ENCODE measurements at places on chromosomes 1 and 21.

GRCh38 chr21:45319461-45320211 lies 31.9 kb upstream of the POFUT2 start:
- no peak for DNase-seq

- DNase-seq = peak; percentile 33
These were observed 70.8 kb upstream of the TENT5C start for GRCh38 chr1:117534995-117535467.

DNA sequence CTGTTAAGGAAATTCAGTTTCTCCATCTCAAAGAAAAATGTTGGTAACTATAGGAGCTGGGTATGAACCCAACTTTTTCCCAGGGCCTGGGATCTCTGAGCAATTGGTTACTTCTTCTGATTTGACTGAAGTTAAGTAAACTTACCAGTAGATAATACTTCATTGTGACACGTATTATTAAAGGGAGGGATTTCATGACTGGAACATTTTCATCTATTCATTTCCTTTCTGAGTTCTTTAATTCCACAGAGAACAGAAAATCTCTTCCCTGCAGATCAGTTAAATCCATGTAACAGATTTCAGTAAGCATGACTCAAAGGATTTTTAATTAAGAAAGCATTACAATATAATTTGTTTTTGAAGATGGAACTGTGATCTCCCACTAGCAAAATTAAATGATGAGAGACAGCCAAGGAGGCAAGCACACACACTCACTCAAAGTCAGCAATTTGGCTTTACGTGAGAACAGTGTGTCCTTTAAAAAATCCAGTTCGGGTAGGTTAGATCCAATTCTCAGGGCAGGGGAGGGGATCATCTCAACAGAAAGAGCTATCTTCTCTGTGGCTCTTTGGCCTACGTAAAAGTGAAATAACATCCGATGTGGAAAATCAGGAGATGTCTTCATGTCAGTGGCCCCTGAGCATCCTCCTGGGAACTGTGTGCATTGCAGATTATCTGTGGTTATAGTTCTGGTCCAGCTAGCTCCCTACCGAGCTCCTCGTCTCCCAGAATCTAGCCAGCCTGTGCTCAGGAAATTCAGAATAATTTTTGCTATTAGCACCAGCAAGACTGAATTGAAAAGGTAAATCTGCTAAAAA lies 10.8 kb upstream of the MYOC start:
- no peak for DNase-seq

DNA sequence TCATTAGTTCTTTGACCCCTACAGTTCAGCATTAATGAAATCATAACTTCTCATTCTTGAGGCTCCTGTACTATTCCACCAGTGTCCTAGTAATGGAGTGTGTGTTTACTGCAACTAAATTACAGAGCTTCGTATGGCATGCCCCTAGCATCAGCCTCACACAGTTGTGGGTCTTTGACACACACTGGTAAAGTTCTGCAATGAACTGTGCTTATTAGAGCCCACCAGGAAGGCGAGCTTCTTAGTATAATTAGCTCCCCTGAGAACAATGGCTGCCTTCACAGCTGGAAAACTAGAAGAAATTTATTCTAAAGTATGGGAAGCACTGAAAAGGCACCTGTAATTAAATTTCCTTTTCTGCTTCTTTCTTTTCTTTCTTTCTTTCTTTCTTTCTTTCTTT lies 251.1 kb upstream of the RGS18 start:
- no peak for DNase-seq

DNA sequence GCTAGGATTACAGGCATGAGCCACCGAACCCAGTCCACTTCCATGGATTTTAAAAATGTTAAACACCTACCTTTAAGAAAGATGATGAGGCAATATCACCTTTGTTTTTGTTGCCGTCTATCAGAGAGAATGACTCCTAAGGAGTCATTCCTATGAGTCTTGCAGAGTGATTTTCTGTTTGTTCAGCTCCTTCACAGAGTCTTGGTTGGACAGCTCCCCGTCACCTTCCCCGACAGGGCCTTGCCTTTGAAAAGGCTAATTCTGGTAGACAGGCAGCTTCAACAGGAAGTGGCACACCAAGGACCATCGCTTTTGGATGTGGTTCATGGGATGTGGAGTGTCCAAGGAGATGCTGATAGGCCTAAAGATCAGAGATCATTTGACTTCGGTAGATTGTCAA lies 17.5 kb downstream of the ZBTB18 start:
- DNase-seq = no peak

- DNase-seq = no peak
These were observed 44.5 kb upstream of the CCDC190 start for GRCh38 chr1:162905174-162906158.

- DNase-seq = no peak
These were observed 8.9 kb downstream of the NUP210L start for GRCh38 chr1:154145986-154146385.

- DNase-seq = no peak
These were observed 15.4 kb downstream of the TTC39A start for GRCh38 chr1:51314974-51315373.
